Thymus (tissue), 14 donors: ENCODE measurements at places on chromosomes 5 and 9.

DNA sequence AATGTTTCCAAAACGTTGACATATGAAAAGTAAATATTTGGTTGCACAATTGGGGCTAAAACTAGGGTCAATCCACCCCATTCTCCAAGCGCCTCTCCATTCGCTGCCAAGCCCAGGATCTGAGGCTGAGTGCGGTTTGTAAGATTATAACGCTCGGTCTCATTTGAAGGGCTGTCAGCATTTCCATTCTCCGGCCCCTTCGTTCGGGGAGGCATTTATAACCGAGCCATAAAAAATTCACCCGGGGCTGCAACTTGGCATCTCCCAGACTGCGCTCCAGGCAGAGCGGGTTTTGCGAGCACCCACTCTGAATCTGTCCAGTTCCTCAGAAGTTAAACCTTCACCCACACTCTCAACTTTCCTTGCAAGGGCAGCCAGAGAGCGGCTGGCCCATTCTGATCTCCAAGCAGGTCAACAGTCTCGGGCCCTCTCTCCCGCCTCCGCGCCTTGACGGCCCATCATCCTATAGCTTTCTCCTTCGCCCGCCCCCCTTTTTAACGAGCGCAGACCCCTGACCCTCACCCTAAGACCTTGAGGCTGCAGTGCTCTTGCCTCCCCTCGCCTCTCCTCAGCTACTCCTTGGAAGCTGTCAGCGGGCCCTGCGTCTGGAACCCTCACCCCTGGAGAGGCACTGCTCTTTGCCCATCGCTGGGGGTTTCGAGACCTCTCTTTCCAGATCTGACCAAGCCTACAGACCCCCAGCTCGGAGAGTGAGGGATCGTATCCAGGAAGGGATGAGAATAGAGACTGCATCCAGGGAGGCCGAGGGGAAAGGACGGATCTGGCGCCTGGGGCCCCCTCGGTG lies 1.1 kb downstream of the SLIT3 start:
- DNase-seq: no peak

DNA sequence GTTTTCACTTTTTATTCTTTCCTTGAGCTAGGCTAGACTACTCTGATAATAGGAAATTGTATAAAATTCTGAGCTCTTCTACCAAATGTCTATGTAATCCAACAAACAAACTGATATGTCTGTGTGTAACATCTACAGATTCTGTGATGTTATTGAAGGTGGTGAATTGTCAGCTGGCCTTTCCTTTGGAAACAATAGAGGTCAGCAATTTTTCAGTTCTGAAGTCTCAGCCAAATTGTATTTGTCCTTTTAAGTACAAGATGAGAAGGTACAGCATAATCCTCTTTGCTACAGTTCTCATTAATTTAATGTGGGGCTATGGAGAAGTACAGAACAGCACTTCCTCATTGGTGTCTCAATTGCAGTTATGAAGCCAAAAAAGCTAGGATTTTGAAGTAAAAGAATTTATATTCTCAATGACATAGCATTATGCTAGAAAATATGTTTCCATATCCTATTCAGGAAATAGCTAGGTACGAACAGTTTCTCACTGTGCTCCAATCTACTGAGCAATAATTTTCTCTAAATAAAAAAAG lies 198.0 kb downstream of the HINT1 start:
- DNase-seq: no peak

GRCh38 chr9:37239224-37239859 lies 119.0 kb downstream of the ZCCHC7 start:
- no peak for DNase-seq

GRCh38 chr5:102811972-102812371 lies 56.9 kb downstream of the PAM start:
- no peak for DNase-seq

GRCh38 chr5:109035436-109035835 lies 287.7 kb downstream of the FER start:
- DNase-seq: no peak

DNA sequence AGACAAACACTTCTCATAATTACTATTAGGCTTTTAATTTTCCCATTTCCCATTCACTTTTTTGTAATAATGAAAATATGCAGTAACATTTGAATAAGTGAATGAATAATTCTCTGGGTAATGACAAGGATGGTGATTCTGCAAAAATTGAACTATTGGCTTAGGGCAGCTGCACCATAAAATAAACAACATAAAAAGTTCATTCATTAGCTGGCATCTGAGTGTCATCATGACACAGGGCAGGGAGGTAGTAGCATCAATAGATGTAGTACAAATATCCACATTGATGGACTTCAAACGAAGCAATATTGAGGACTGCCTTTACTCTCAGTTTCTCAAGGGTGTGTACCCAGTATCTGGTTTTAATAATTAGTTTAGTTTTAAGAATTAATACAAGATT lies 4.9 kb downstream of the MEGF10 start:
- DNase-seq: no peak

- peak; percentile 48 for DNase-seq
These were observed 20.3 kb upstream of the RIC1 start for GRCh38 chr9:5608298-5609225.

GRCh38 chr5:10077791-10078545 lies 171.7 kb downstream of the ATPSCKMT start:
- no peak for DNase-seq

DNA sequence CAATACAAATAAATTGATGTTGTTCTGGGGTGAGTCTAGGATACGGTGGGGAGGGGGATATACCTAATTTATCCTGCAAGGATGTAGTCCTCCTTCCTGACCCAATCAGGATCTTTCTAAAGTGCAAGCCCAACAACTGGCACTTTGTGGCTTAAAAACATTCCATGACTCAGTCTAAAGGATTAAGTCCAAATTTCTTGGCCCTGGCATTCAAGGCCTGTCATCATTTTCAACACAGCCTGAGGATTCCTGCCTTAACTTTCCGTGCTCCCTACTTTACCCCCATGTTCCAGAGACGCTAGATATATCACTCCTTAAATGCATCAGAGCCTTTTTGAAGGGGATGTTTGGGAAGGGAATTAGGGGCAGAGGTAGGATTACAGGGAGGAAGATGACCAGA lies 1.0 kb downstream of the FAM221B start:
- no peak for DNase-seq

GRCh38 chr5:83614841-83615240 lies 105.8 kb downstream of the HAPLN1 start:
- DNase-seq: no peak

DNA sequence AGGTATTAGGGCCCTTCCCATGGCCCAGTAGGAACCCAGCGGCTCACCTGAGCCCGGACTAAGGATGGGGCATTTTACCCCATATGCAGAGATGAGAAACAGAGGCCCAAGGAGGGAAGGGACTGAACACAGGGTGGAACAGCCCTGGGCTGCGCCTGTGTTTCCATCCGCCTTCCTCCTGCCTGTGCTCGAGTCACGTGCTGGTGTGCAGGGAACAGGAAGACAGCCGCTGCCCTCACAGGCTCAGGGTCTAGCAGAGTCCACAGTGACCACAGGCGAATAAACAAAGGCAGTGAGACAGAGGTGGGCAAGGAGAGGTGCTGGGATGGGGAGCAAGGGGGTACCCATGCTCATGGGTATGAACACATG lies 129.4 kb downstream of the C9orf50 start:
- DNase-seq: no peak

DNA sequence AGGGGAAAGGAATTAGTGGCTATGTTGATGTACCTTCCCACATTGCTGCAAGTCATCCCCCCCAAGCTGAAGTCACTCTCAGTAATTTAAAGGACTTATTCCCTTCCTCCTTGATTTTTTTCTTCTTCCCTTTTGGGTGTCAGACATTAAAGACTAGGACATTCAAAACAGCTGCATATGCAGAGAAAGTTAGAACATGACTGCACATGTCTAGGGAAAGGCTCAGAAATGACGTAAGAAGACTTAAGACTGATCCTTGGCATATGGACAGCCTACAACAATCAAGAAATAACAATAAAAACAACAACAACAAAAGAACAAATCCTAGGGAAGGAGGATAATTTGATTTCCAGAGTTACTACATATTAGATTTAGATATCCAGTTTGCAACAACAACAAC lies 997.5 kb downstream of the TLE4 start:
- DNase-seq: no peak

GRCh38 chr9:86807367-86807976 lies 139.8 kb downstream of the GAS1 start:
- no peak for DNase-seq

- DNase-seq: no peak
These were observed 83.7 kb upstream of the SLC1A3 start for GRCh38 chr5:36522746-36523065.

DNA sequence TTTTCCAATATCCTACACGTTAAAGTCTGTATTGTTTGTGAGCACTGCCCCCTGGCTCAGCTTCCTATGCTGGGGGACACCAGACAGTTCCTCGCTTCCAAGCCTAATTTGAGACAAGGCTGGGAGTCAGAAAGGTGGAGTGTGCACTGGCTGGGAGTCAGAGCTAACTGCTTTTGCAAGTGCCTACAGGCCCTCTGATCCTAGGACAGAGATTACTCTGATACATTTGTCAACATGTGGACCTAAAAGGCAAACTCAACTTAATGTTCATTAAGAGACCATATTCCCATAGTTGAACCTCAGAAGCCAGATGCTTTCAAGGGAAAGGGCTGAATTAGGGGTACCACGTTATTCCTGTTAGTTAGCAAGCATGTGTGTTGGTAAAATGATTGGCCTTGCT lies 80.8 kb downstream of the NIPSNAP3B start:
- no peak for DNase-seq

DNA sequence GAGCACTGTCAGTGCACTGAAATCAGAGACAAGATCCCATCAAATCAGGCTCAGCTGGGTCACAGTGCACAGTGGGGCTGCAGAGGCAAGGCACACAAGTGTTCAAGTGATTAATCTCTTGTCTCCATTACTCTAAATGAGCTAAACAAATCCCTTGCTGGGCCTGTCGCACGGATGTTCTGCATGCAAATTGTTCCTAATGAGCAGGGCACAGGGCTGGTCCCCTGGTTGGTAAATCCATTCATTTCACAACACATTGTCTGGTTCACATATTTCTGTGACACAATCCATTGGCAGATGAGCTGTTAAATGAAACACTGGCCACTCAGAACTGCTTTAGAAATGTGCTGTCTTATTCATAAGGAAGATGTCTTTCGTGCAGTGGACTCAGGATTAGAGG lies 167.9 kb upstream of the BRINP1 start:
- no peak for DNase-seq

DNA sequence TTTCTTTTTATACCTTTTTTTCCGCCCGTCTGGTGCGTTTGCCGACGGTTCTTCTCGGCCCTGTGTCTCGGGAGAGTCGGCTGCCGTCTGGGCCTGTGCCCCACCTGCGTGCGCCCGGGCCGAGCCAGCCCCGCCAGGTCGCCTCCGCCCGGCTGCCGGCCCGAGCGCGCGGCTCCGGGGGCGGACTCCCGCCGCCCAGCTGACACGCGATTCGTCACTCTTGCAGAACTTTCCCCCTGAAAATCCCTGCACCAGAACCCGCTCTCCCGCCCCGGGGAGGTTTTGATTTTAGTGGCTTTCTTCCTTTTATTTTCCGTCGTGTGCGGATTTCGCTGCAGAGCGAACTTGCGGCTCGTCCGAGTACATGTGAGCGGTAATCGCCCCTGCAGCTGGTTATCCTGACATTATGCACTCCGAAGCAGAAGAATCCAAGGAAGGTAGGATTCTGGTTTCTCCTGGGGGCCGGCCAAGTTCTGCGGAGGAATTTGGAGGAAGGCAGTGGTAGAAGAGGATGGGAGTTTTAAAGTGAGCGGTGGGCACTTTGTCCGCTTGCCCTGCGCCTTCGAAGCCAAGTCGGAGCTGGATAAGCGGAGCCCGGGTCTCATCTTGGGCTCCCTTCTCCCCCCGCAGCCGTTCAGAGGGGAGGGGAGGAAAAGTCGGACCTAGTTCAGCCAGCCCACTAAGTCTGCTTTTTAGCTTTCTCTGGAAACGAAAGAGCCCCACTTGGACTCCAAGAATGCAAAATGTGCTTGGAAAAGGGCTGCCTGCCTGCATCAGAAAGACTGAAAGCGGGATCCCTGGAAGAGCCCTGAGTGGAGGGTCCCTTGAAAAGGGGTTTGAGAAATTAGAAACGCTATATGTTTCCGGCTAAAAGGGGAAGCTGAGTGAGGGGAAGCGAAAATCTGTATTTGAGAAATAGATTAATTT lies at the start of gene TNFAIP8:
TSS of gene TNFAIP8 (plus strand) at position 335 of the 927 bp plus-strand sequence. CDS start at position 407, 72 bp downstream.
- no peak for DNase-seq

GRCh38 chr9:104983491-104983890 lies 55.5 kb upstream of the ABCA1 start:
- DNase-seq: no peak

GRCh38 chr5:32020946-32021345 lies 153.2 kb downstream of the GOLPH3 start:
- DNase-seq: no peak

- peak; percentile 30 for DNase-seq
These were observed 1.2 kb upstream of the INSL6 start for GRCh38 chr9:5186416-5187169.

- DNase-seq: no peak
These were observed 4.5 kb downstream of the SLC36A1 start for GRCh38 chr5:151451626-151452520.

DNA sequence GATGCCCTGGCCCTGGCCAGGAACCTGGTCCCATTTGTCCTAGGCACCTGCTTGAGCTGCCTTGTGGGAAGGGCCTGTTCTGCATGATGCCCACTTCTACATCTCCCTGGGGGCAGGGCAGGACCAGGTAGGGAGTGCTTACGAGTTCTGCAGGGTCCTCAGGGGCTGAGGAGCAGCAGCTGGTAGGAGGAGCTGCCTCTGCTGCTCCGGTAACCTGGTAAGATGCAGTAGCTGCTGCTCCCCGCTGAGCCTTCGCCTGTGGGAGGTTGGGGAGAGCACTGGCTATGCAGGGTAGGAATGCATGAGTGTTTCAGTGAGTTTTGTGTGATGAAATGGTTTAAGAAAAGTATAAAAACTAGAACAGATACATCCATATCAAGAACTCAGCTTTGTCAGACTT lies 13.6 kb downstream of the LRRC8A start:
- no peak for DNase-seq

DNA sequence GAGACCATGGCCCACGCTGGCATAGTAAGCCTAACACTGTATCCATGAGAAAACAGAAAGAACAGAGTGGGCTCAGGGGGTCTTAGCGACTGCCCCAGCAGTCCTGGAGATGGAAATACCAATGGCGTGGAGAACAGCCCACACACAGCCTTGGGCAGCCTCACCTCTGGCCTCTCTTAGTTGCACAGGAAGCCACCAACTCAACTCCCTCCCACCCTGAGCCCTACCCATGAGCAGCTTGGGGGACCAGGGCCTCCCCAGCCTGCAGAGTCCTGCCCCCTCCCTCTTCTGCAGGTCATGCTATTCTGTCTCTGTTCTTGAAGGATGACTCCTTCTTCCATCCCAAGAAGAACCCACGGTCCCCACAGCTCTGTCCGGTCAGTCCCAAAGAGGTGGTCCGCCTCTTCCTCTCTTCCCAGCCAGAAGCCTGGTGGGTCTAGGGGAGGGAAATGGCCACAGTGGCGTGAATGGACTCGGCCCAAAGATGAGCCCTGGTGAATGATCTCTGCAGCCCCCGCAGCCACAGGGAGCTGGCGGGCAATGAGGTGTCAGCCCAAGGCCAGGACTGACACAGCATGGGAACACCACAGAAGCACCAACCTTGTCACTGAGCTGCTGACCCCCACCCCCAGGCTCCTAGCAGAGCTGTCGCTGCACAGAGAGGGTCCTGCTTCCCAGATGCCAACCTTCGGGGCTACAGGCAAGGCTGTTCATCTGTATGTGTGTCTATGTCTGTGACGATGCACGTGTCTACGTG lies 131.2 kb downstream of the ROR2 start:
- DNase-seq: no peak
